Fibroblast of skin of abdomen (primary cell): ENCODE measurements at places on chromosomes 3 and 15.

DNA sequence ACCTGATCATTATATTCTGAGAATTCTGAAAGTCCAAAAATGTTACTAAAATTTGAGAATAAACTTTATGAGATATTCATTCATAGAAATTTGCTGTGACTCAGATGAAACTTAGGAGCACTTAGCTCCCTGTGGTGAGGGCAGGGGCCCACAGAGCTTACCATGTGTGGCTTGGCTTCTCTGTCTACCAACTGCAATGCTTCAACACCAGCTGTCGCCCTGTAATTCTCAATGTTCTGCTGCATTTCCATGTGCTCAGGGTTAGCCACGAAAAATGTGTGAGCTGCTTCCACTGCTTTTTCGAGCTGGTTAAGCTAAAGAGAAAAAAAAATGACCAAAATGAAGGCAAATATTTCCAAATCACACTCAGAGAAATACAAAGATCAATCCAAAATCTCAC, 125.6 kb downstream of the P3H2 start:
- DNase-seq, result peak; percentile 48

DNA sequence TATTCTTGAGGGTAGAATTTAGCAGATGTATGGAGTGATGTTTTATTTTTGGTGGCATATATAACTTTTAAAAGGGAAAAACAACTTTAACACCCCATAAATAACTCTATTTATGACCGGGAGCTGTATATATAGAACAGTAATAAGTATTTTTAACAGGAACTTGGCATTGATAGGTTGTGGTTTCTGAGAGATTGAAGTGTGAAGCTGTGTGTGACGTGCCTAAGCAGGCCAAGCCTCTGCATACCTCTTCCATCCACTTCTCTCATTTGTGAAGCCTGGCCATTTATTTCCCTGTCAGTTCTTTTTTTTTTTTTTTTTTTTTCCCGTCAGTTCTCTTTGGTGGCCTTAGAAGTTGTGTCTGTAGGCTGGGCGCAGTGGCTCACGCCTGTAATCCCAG, 23.0 kb downstream of the RBM5 start:
- DNase-seq, result no peak

- no peak for DNase-seq
These were observed 5.8 kb downstream of the HSPBAP1 start for GRCh38 chr3:122787872-122788271.

DNA sequence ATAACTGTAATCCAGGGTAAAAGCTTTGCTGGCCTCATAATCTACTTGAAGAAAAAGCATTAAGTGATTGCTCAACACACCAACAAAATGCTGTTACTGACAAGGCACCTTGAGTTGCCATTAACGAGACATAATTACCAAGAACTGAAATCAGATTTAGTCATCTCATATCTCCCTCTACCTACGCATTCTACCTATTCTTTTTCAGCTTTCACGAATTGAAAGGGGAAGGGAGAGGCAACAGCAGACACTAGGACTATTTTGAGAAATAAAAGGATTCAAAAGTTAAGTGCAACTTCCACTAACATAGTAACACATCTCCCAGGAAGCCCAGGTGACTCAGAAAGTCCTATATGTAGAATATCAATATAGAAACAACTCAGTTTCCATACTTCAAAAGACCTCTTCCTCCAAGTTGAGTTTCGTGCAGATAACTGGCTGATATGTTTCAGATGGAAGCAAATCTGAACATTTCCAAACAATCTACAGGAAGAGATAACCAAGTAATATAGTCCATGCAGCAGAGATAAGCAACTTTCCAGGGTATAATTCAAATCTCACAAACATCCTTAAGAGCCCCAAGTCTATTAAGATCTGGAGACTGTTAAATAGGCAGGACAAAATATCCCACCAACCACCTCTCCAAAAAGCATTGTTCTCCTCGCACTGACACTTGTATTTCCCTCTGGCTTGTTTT, 1.9 kb downstream of the OSBPL10 start:
- DNase-seq, result no peak

DNA sequence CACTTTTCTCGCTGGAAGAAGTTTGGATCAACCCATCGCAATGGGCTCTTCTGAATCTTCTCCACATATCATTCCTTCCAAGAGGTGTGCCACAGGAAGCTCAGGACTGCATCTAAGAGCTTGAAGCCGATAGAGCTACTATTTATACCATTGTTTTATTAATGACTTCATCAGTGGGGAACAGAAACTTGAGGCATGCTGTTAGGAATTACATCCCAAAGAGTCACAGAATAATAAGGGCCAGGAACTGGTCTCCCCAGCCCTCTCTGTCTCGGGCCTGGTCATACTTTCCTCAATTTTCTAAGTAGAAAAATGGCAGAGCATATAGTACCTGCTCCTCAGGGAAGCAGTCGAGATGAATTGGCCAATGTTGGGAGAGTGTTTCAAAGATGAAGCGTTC, 16.9 kb upstream of the C15orf61 start:
- peak; percentile 3 for DNase-seq

- no peak for DNase-seq
These were observed 251.0 kb downstream of the KCNH8 start for GRCh38 chr3:19399356-19399755.
